ENCODE measurements at places on chromosomes 12 and 14.
A peak's percentile ranks its signal among the peaks of the same experiment; 100 is the strongest.

GRCh38 chr14:96363751-96364336 is 518 bp downstream of the GSKIP start:
- DNase-seq = peak; percentile 59

GRCh38 chr14:101903111-101903561 is 61.2 kb upstream of the DYNC1H1 start:
- peak; percentile 83 for DNase-seq

DNA sequence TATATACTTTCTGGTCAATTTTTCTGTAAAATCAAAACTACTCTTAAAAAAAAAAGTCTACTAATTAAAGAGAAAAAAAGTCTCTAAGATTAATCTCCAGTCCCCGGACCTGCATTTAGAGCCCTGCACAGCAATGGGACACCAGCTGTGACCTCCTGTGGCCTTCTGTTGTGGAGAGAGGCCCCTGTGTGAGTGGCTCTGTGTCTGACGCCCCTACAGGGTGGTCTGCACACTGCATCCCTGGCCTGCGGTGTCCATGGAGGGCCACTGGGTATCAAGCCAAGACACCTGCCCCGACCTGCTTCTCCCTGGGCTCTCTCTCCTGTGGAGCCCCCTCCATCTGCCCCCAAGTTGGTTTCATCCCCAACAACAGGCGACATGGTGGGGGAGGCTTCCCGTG is 248.0 kb upstream of the DIO3 start:
- DNase-seq = no peak

DNA sequence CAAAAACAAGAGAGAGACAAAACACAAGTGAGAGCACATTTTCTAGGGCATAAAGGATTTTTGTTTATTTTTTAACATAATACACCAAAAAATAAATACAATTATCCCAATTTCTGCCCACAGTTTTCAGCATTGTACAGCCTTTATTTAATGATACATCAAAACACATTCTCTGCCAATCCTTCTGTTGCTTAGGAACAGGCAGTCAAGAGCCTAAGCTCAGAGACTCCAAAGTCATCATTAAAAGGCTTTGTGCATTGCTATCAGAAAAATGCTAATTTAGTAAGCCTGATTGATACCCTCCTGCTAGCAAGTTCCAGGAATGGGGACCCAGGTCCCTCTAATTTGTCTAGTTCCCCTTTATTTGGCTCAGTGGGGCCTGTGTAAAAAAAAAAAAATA is 536.5 kb downstream of the RPS29 start:
- no peak for DNase-seq

- no peak for DNase-seq
Measured at GRCh38 chr12:114821570-114821969, 137.6 kb upstream of the TBX3 start.

- DNase-seq = no peak
Measured at GRCh38 chr14:79701371-79701770, 509.9 kb downstream of the DIO2 start.

DNA sequence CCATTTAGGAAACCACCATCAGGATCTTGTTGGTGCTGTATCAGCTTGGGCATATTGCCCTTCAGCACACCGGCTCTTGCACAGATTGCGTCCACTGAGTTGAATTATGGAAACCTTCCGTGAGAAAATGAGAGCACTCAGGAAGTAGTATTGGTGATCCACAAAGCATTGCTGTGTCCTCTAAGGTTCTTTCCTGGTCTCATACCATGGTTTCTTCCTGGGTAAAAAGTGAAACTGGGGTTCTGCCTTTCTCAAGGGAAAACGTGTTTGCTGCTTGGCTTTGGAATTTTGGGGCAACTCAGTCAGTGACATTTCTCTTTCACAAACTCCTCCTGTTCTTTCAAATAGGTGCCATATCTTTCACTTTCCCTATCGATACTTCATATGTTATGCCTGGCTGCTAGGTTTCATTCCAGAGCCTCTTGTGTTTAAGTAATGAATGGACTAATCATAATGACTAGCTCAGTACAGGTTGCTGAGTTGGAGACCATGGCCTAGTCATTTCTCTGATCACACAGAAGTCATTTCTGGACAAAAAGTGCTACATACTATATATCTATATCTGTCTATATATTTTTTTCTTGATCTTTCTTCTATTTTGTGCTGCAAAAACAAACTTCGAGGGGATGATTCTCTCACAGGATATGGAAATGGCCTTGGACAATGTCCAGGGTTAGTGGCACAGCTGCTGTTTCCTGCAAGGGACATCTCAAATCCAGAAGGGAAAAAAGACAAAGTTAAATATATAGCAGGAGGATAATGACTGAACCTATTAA is 423.4 kb downstream of the ZFP36L1 start:
- DNase-seq = no peak

GRCh38 chr12:80811957-80812708 is 95.4 kb downstream of the MYF5 start:
- DNase-seq = no peak

GRCh38 chr12:114189266-114189665 is 216.7 kb downstream of the TBX5 start:
- DNase-seq = no peak

DNA sequence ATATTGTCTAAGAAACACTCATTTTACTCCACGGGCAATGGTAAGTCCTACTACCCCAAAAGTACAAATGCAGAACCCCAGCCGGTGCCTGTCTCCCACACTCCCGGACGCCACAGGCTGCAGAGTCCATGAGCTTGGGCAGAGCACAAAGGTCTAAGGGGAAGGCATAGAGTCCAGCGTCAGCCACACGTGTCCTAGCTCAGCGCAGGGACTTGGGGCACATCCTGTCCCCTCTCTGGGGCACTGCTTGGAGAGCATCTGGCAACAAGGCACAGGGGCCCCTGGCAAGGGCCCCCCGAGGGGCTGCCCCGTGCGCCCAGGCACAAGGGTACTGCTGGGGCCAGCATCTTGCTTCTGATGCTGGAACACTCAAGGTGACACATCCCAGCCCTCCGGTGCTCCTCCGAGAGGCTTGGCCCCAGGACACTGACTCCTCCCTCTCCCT is 58.4 kb downstream of the BCL11B start:
- no peak for DNase-seq

GRCh38 chr12:114240288-114240687 is 165.7 kb downstream of the TBX5 start:
- DNase-seq = no peak

DNA sequence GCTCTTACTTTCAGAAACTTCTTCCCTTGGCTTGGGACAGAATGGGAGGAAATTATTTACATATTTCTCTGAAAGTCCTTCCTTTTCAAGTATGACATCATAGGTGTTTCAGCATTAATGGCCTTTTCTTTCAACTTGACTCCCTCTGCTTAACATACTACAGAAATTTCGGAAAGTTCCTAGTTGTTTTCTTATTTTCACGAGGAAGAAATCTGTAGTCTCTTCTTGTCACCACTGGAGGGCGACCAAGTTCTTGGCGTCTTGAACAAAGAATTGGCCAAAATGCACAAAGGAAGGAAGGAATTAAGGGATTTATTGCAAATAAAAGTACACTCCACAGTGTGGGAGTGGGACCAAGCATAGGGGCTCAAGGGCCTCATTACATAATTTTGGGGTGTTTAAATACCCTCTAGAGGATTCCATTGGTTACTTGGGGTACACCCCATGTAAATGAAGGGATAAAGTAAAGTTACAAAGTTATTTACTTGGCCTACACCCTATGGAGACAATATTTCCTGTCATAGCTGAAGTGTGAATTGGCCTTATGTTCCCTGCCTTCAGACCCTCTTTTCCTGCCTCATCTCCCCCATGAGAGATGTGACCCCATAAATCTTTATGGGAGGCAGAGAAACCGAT is 70.4 kb downstream of the RPL10L start:
- DNase-seq = no peak

- DNase-seq = no peak
Measured at GRCh38 chr12:109589240-109589590, 15.6 kb downstream of the MVK start.

DNA sequence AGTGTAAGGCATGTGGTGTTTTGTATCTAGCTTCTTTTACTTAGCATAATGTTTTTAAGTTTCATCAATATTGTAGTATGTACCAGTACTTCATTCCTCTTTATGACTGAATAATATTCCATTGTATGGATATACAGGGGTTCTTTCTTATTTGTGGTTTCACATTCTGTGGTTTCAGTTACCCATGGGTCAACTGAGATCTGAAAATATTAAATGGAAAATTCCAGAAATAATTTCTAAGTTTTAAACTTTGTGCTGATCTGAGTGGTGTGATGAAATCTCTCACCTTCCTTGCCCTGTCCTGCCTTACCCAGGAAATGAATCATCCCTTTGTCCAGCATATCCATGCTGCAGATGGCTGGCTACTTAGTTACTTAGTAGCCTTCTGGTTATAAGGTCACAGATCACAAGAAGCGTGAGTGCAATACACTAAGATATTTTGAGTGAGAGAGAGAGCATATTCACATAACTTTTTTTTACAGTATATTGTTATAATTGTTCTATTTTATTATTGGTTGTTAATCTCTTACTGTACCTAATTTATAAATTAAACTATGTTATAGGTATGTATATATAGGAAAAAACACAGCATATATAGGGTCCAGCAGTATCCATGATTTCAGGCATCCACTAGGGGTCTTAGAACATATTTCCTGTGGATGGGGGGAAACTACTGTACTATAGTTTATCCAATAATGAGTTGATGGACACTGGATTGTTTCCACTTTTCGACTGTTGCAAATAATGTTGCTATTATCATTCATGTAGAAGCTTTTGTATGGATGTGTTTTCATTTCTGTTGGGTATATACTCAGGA is 59.6 kb upstream of the LRTM2 start:
- no peak for DNase-seq

- DNase-seq = no peak
Measured at GRCh38 chr12:109951136-109951535, 45.0 kb downstream of the GIT2 start.

- no peak for DNase-seq
Measured at GRCh38 chr12:27382171-27382795, 49.6 kb downstream of the BMAL2 start.

DNA sequence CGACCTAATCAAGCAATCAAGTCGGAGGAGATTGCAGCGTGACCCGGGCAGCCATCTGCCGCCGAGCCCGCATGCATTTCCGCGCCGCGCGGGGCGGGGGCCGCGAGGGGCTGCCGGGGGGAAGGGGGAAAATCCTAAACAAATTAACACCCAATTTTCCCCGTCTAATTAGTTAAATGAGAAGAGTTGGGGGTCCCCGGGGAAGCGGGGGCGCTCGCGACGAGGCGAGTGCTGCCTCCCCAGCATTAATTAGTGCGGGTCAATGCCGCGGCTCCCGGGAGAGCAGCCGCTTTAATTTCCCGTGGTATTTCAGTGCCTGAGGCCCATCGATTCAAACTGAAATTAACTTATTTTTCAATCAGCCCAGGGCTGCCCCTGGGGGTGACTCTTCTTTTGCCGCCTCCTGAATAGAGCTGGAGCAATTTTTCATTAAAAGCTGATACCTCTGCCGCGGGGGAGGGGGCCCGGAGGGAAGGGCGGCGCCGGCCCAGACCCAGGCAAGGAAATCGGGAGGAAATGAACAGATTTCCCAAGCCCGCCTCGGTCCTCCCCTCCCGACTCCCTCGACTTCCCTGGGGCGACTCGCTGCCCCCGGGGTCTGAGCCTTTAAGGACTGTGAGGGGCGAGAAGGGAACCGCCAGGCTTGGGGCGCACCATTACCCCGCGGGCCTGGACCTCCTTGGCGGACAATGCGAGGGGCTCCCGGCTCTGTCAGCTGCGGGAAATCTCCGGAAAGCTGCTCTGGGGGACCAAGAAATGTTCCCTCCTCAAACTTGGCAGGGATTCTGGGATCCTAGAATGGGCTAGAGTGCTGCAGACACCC is 18.9 kb downstream of the VSX2 start:
- DNase-seq = no peak

DNA sequence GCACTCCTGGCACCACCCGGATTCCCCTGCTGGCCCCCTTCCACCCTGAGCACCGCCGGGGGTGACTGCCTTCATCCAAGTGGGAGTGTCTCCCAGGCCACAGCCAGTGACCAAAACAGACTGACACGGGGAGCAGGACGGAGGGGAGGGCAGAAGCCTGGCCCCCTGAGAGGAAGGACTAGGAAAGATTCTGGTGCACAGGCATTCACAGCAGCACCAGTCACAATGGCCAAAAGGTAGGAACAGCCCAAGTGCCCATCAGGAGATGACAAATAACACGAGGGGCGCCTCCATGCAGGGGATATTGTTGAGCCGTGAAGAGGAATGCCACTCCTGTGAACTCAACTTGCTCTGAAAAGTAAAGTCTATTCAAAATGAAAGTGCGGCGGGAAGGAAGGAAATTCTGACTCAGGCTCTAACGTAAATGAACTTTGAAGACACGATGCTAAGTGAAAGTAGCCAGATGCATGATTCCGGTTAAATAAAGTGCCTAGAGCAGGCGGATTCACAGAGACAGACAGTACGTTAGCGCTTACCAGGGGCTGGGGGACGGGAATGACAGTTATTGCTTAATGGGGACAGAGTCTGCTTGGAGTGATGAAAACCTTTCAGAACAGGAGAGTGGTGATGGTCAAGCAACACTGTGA is 146.1 kb upstream of the NCOR2 start:
- peak; percentile 42 for DNase-seq

GRCh38 chr12:10722905-10723746 is at the start of gene YBX3:
YBX3 (minus strand) TSS chr12:10723323; CDS start chr12:10723111, 212 bp downstream.
- DNase-seq = no peak

All from hypothalamus (tissue), 51 donors.